ENCODE measurements at places on chromosomes 1 and 21.

GRCh38 chr1:103180660-103181059 lies 72.3 kb upstream of the COL11A1 start:
- no peak for DNase-seq

DNA sequence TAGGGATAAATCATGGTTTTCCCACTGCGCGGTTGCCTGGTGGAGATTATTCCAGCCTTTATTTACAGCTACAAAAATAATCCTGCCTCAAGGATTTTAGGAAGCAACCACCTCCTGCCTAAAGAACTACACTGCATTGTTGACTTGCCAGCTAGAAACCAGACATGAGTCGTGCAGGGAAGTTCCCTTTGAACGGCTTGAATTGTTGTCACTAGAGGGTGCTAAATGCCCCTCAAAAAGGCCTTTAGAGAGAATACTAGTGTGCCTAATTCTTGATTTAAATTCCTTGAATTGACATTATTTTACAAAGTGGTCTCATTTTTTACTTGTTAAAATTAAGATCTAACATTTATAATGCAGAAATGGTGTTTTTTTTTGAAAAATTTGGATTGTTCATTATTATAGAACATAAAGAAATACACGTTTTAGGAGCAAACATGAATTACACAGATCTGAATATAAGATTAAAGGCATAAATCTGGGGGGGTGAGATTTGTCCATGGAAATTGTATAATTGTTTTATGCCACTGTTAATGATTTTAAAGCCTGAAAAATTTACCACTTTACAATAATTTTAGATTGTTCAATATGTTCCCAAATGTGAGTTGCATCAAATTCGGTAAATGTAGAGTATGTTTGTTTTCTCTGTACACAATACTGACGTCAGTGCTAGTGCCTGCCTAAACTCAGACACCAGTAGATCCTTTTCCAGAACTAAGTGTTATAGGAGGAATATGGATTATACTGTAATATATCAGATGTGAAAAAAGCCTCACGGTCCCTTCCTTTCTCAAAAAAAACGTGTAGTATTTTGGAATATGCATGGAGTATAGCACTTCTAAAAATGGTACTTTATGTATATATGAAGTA lies 7.6 kb upstream of the ERG start:
- no peak for DNase-seq

- no peak for DNase-seq
These were observed 27.7 kb upstream of the DAB1 start for GRCh38 chr1:57451516-57451915.

- no peak for DNase-seq
These were observed 15.3 kb upstream of the AGPAT3 start for GRCh38 chr21:43849532-43850299.

- DNase-seq, result no peak
These were observed 2.5 kb upstream of the ATF6 start for GRCh38 chr1:161763522-161764098.

GRCh38 chr1:203291201-203292096 lies 13.9 kb upstream of the BTG2 start:
- no peak for DNase-seq

DNA sequence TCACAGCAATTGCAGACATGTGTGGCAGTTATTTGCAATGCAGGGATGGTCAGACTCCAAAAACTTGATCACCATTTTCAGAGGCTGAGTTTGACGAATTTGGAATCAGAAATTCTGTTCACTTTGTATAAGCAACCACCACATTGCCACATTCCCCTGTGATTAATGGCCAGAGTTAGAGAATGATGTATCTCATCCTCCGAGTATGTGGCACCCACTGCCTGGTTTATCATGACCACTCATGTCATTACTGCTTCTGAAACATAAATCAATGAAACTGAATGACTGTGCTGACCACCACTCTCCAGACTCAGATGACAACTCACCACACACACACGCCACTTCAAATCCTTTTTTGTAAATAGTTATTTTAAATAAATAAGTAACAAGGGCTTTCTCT lies 66.6 kb upstream of the CACHD1 start:
- DNase-seq, result no peak

GRCh38 chr1:20840731-20841130 lies 53.6 kb upstream of the HP1BP3 start:
- no peak for DNase-seq

All from stimulated activated CD4-positive, alpha-beta T cell treated with anti-CD3 and anti-CD28 coated beads, Interleukin-12 subunit alpha, Interleukin-12 subunit beta, amount 100 ng/mL, for 4 hours (primary cell).